ENCODE measurements at places on chromosomes 7 and 10. TPM values are rescaled to one million over a fixed set of nuclear protein-coding genes. Genes with fewer than 3 reads are reported as not detected.

Gene CCDC136
- 3.8 TPM for total RNA-seq

Gene RNF32
- total RNA-seq = 1.8 TPM

Gene CACNA2D1
- total RNA-seq = 34.0 TPM

Gene HOXA6
- not detected for total RNA-seq

Gene SPDYE5
- total RNA-seq = 0.12 TPM

Gene IFT22
- 31.0 TPM for total RNA-seq

Gene SFRP5
- not detected for total RNA-seq

Gene CPN1
- not detected for total RNA-seq

Gene SKIDA1
- total RNA-seq = 2.8 TPM

Gene OR2A5
- not detected for total RNA-seq

Gene NEBL
- total RNA-seq = not detected
